Stimulated activated CD4-positive, alpha-beta T cell treated with anti-CD3 and anti-CD28 coated beads, Interleukin-4, amount 100 ng/mL, for 4 hours (primary cell): ENCODE measurements at places on chromosomes 7 and 10.

- no peak for DNase-seq
Observed at GRCh38 chr7:41559426-41559825, 143.5 kb downstream of the INHBA start.

DNA sequence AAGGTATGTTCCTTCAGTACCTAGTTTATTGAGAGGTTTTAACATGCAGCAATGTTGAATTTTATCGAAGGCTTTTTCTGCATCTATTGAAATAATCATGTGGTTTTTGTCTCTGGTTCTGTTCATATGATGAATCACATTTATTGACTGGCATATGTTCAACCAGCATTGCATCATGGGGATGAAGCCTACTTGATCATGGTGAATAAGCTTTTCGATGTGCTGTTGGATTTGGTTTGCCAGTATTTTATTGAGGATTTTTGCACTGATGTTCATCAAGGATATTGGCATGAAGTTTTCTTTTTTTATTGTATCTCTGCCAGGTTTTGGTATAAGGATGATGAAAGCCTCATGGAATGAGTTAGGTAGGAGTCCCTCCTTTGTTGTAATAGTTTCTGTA lies 204.0 kb upstream of the GNAI1 start:
- no peak for DNase-seq

GRCh38 chr7:1961701-1962276 lies 271.0 kb downstream of the MAD1L1 start:
- peak; percentile 61 for DNase-seq

DNA sequence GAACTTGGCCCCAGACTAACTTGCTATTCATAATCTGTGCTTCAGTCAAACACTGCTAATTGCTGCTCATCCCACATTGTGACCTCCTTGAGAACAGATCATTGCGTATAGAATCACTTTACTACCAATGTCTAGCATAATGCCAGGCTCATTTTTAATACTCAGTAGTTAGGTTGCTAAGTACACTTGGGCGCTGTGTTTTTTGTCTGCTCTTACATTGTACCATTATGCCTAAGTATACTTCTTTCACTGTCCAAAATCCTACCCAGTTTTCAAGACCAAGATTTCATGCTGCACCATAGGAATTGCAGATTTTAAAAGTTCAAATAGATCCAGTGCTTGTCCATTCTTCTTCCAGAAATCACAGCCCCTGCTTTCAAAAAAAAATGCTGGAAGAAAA lies 32.8 kb upstream of the TMEM106B start:
- DNase-seq = no peak

DNA sequence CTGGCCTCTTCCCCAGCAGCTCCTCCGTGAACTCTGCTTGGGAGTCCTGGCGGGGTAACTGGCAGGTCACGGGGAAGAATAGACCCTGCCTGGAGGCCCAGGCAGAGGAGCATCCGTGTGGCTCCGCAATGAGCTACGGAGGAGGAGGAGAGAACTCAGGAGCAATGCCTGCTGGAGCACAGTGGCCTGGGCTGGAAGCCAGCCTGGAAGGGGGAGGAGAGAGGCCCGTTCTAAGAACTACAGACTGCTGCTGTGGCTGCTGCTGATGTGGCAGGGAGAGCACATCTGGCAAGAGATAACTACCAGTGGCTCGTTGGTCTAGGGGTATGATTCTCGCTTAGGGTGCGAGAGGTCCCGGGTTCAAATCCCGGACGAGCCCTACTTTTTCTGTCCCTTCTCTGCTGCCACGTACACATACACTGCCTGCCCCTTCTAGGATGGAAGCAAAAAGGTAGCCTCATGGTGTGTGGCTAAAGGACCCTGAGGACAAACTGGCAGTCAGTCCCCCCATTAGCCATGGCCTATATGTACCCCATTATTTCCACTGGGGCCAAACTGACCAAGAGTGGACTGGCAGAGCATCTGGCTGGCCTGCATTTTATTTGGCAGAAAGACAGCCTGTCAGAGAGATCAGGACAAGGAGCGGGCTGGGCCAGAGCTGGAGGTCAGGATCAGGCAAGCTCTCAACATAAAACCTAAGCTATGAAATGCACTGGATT lies 7.7 kb upstream of the OPN1SW start:
- DNase-seq = no peak

DNA sequence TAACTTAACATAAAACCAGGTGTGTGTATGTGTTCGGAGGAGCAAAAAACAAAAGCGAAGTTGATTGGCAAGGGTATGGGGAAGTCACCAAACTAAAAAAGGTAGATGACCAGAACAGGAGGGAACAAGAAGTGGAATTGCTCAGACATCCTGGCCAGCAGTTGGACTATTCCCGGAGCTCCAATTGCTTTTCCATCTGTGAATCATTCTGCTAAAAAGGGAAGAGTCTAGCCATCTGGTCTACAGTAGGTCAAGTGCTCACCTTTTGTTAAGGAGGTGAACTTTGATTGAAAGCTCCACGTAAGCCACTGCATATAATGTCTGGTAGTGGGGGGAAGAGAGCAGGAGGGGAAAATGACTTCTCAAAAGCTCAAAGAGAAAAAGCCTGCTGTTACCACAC lies 50.0 kb upstream of the BET1 start:
- no peak for DNase-seq

GRCh38 chr7:101390901-101391301 lies 28.2 kb downstream of the COL26A1 start:
- DNase-seq = peak; percentile 5

DNA sequence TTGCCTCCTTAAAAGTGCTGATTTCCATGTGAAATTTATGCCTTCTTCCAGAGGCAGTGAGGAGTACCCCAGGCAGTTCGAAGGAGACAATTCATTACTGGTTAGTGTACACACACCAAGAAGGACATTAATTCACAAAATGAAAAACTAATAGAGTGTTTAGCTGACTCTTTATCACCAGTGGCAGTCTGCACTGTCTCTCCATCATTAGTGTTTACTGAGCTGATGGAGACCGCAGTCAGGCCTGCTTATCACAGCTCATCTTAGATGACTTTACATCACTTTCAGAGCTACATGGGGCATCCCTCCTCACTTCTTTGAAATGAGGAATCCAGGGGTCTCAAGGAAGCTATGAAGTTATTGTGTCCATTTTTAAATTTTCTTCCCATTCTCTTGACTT lies 155.5 kb upstream of the LRGUK start:
- DNase-seq = no peak

GRCh38 chr7:107693396-107693795 lies 32.8 kb downstream of the SLC26A4 start:
- DNase-seq = no peak

DNA sequence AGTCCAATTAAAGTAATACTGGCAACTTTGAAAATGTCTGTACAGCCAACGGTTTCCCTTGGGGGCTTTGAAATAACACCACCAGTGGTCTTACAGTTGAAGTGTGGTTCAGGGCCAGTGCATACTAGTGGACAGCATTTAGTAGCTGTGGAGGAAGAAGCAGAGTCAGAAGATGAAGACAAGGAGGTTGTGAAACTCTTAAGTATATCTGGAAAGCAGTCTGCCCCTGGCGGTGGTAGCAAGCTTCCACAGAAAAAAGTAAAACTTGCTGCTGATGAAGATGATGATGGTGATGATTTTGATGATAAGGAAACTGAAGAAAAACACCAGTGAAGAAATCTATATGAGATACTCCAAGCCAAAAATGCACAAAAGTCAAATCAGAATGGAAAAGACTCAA lies 72.2 kb downstream of the ZNF783 start:
- no peak for DNase-seq

DNA sequence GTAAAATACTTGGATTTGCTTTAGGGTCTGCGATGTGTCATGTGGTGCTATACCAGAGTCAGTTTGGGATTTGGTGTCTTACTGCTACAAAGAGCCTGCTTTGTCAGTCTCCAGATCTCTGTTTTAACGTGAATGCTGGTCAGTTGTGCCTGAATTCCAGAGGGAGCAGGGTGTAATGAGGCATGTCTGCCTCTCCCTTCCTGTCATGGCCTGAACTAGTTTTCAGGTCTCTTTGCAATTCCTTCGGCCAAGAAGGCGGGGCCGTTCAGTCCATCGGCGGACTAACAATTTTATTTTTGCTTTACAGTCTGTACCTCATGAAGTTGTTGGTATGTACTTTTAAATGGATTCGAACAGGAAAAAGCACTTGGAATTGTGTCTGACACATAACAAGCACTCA lies 465.1 kb upstream of the ADARB2 start:
- no peak for DNase-seq

- DNase-seq = no peak
Observed at GRCh38 chr7:80603940-80604339, 34.5 kb upstream of the CD36 start.

DNA sequence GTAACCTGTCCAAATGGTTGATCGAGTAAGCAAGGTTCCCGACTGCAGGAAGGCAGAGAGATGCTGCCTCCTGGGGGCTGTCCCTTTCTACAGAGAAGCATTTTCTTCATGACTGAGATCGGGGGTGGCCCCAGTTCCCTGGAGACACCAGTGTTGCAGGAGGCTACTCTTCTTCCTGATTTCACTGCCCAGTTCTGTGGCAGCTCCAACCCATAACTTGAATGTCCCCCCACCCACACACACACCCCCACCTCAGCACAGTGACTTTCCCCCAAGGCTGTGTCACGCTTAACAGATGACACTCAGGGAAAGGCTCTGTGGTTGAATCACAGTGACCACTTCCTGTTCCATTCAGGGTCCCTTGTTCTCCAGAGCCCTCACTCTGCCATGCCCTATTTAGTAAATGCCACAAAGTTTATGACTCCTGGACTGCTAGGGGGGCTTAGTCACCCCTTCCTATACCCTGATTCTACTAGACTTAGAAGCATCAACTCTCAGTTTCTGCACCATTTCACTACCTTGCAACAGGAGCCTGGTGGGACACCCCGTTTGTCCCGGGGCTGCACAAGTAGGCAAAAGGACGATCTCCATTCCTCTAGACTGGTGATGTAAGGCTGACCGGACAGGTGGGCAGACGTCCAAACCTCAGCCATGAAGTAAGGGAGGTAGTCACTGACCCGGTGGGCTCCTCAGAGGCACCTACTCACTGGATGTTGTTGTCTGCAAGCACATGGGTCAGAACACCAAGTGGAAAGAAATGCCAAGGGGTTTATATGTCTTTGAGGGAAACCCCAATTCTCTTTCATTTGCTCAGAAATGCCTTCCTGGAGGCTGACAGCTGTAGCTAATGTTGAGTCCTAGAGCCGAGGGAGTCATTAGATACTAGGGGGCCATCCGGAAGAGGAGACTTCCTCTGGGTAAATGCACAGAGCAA lies 31.3 kb upstream of the SMC3 start:
- DNase-seq = peak; percentile 45

GRCh38 chr10:35172146-35172545 lies 45.5 kb downstream of the CREM start:
- DNase-seq = no peak

DNA sequence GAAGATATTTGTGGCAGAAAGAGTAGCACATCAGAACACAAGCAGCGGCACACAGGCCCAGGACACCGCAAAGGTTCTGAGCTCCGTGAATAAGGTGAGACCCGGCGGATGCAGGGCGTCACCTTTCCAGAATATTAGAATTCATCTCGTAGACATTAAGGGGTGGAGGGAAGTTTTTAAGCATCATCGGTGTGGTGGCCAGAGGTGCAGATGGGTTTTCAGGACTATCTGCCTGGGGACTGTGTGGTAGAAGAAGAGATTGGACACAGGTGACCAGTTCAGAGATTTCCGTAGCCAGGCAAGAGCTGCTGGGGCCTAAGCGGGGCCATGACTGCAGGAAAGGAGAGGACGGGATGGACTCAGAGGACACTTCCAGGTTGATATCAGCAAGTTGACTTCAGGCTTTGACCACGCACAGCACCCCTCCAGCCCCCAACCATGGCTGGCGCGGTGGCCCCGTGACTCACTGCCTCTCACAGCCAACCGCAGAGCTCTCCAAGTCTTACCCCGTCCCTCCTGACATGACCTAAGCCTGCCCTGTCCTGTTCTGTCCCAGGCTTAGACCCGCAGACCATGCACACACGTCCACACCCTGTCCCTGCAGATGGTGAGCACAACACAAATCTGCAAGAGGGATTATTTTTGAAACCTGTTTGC lies 97.2 kb downstream of the OAT start:
- no peak for DNase-seq

DNA sequence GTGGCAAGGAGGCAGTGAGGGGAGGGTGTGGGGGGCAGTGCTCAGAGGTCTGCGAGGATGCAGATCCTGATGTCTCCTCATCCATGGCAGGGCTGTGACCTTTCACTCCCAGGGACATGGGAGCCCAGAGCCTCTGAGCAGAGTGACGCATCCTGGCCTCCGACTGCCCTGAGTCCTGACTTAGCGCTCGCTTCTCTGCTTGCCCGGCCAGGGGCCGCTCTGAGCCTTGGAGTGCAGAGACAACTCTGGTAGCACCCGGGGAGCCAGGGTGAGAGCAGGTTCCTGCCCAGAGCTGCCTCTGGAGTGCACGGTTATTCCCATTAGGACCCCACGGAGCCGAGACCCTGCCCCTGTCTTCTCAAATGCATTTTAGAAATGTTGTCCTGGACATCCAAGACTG lies 188.0 kb downstream of the TCERG1L start:
- no peak for DNase-seq

DNA sequence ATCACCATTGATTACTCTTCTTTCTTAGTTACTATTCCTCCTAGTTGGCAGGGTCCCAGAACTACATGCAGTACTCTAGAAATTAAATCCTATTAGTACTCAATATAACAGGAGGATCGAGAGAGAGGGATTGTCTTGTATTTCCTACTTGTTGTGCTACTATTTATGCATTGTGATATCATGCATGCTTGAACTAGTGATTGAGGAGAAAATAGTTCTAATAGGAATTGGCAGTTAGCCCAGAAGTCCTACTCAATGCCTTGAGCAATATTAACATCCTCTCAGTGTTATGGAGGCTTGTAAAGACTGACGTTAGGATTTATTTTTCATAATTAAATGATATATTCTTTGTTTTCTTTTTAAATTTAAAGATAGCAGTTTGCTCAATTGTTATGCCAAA lies 67.4 kb downstream of the FOXP2 start:
- no peak for DNase-seq

GRCh38 chr7:24703296-24703695 lies 54.0 kb downstream of the GSDME start:
- no peak for DNase-seq

DNA sequence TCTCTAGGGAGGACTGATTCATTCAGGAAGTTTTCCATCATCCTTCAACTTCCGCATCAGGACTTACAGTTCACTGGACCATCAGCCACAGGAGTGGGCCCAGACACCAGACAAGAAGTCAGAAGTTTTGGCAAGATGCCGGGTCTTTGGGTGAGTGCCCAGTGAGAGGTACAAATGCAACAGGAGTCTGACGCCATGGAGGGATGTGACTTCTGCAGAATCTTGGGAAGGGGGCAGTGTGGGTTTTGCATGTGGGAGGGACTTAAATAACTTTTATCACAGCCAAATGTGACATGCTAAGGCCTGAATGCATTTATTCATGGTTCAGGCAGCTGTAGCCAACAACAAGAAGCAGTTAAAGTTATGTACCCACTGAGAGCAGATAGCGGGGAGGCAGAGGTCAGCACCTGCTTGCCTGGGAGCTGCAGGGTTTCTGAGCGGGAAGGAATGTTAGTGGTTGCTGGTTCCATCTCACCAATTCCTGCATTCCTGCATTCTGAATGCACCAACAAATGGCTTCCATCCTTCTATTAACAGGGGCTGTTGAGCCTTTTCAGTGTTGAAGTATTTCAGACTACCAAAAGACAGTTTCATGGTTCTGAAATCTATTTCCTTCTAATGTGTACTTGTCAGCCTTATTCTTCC lies 375.2 kb downstream of the PAXIP1 start:
- no peak for DNase-seq
